ENCODE measurements at places on chromosomes 7 and 10.

DNA sequence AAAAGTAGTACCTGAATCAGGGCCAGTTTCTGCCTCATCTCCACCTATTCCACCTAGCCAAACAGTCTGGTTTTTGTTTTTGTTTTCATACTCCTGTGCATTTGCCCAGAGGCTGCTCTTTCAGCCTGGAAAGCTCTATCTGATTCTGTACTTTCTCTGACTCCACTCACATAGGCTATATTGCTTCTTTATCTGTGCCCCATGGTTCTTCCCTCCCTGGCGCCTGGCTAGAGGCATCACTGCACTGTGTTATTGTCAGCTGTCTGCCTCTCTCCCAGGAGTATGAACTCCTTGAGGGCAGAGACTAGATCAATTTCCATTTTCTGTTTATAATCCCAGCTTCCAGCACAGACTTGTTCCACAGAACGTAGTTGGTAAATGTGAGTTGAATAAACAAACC lies 5.1 kb upstream of the LMOD2 start:
- DNase-seq = no peak

- no peak for DNase-seq
Observed at GRCh38 chr7:85070967-85071628, 115.8 kb downstream of the SEMA3D start.

DNA sequence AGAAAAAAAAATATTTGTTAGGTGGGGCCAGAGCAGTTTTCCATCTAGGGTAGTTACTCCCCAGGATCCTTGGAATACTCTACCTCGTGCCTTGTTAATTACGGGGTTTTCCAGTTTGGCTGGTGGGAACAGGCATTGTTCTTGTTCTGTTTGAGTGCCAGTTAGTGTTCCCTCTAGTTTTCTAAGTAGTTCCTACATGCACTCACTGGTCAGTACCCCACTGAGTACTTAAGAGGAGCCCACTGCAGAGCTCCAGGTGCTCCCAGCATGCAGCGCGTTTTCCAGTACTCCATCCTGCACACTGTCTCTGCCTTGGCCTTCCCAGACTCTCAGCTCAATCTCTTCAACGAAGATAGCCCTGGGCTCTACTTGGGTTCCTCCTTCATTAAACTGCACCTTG lies 58.0 kb downstream of the AHCYL2 start:
- no peak for DNase-seq

DNA sequence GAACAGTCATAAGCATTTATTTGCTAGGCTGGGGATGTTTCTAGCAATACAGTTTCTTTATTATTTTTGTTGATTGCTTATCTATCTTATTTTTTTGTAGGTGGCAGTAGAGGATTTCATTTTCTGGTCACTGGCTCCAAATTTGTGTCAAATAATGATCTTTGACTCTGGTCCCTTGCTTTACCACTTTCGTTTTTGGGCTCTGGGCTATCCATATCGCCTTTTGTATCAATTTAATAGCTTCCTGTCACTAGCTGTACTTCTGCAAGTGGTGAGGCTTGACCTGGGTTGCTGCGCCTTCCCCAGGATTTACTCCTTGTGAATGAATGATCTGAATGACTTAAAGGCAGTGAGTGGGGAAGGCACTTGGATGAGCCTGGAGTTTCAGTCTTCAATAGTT lies 48.4 kb downstream of the MDFIC start:
- no peak for DNase-seq

GRCh38 chr7:71864130-71864529 lies 548.0 kb downstream of the CALN1 start:
- DNase-seq = no peak

GRCh38 chr7:18179093-18179492 lies 151.4 kb upstream of the PRPS1L1 start:
- no peak for DNase-seq

DNA sequence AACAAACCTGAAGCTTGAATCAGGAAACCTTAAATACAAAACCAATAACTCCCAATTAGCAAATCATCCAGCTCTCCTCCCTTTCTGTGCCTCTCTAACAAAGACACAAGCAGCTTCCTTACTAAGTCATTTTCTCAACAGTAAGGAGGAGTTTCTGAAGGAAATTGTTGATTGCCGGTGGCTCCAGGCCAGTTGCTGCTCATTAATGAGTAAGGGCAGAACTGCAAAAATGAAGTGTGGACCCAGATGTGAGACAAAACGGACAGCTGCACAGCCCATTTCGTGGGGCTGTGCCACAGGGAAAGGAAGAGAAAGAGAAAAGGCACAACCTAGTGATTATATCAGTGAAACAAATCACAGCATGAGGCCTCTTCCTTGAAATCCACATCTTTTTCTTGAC lies 42.8 kb upstream of the RHOBTB1 start:
- no peak for DNase-seq

DNA sequence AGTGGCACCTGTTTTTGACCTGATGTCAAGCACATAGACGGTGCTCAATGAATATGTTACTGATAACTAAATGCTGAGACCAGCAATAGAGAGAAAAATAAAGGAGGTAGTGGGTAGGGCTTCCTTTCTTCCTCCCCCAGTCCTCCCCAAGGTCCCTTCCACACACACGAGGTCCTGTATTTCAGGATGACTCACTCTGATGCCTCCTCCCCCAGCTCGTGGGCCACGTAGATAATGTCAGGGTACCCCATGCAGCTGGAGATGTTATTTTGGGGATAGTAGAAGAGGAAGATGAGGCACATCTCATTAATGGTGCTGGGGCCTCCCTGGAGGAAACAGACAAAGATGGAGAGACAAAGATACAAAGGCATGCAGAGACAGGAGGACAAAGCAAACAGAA lies 17.3 kb downstream of the PRSS58 start:
- no peak for DNase-seq

DNA sequence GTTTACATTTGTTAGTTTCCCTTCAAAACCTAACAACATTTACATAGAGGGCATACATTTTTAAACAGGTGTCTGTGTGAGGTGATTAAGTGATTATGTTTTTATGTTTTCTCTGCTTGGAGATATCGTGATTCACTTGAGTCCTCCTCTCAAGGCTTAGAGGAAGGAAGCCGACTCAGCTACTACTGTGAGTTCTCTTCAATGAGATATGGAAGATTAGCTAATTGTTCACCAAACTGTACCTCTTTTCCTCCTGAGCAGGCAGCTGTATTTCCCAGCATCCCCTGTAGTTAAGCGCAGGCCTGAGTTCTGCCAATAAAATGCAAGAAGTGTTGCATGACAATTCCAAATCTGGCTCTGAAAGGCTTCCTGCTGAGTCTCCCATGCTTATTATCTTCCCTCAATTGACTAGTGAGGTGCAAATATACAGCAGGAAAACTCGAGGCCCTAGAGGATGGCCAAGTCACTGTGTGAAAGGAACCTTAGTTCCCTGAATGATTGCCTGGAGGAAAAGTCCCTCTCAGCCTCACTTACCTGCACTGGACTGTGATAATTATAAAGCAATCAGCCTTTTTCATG lies 528.7 kb downstream of the GRM8 start:
- no peak for DNase-seq

GRCh38 chr7:82625377-82625776 lies 181.8 kb upstream of the CACNA2D1 start:
- no peak for DNase-seq

DNA sequence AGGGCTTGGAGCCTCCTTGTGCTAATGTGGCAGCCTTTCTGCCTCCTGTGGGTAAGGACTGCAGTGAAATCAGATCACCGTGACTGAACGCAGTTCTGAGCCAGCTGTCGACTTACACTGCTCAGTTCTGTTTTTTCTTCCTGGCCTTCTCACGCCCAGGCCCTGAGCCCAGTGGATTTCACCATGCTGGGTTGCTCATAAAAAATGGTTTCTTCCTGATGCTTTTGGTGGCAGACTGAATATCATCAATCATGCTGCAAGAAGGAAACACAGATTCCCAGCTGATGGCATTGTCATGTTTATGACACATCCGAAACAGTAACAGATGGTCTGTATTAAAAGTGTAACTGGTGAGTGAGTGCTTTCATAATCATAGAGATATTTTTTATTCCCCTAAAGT lies 389.6 kb downstream of the GALNT17 start:
- no peak for DNase-seq

DNA sequence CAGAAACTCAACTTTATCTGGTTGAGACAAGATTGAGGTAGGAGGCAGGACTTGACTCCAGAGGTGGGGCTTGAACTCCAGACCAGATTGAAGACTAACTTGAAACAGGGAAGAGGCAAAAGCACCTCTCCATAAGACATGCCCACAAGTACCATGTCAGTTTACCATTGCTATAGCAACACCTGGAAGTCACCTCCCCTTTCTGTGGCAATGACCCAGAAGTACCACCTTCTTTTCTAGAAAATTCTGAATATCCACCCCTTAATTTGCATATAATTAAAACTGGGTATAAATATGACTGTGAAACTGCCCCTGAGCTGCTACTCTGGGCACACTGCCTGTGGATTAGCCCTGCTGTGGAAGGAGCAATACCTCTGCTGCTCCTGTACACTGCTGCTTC lies 4.9 kb upstream of the TOMM7 start:
- DNase-seq = peak; percentile 80

DNA sequence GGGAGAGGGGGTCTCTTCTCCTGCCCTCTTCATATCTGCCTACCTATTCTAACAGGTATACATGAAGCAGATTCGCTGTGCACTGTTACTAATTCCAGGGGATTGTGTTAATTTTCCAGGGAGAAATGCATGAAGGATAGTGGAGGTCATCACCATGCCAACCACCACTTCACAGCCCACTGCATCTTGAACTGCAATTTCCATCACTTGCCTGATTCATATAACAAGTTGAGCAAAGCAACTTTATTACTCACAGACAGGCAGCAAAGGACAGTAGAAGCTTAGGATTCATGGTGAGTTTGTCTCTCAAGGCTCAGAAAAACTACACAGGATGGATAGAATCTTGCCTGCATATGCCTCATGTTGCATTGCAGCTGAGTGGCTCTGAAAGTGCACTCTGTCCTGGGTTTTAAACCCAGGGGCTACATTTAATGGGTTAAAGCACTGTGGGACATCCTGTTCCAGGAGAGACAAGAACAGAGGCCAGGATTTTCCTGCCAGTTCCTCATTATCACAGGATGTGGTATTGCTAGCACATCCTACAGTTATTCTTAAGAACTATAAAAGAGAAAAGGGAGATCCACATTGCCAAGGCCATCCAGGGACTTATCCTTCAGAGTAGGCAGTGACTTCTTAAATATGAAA lies 136.9 kb upstream of the PRSS1 start:
- DNase-seq = no peak

GRCh38 chr10:17353568-17354300 lies 100.7 kb downstream of the ST8SIA6 start:
- DNase-seq = no peak

GRCh38 chr7:96837593-96837992 lies 127.9 kb upstream of the SEM1 start:
- peak; percentile 7 for DNase-seq

- peak; percentile 10 for DNase-seq
Observed at GRCh38 chr10:5549462-5550249, 24.9 kb downstream of the CALML3 start.

DNA sequence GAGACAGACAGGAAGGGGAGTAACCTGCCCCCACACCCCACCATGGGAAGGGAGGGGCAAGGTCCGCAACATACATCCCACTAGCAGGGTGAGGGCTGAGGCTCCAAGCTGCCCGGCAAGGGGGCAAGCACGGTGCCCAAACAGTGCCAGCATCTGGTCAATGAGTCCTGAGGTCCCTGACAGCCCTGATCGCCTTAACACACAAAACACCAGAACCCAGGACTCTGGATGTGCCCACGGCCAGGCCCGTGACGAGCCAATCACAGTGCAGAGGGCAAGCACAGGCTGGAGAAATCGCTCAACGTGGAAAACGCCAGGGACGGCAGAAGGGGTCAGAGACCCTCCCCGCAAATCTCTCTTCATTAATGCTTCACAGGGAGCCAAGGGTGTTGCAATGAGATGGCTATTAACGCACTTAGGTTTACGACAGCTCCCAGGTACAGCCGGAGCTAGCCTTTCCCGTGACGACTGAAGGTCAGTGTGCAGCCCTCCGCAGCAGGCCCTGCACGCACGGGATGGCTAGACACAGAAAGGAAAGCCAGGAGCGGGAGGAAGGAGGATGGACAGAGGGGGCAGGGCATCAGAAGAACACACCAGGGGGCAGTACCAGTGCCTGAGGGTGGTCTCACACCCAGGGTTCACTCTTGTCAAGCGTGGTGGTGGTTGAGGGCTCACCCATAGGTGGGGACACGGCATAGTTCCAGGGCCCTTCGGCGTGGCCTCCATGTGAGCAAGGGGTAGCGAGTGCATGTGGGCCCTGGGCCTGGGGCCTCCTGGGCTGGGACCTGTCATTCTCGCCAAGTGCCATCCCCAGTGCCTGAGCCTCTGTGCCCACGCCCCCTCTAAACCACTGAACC lies 220.5 kb downstream of the MAD1L1 start:
- no peak for DNase-seq

GRCh38 chr10:110613341-110613995 lies 30.7 kb upstream of the RBM20 start:
- peak; percentile 59 for DNase-seq

GRCh38 chr7:55130395-55131141 lies 111.8 kb downstream of the EGFR start:
- no peak for DNase-seq

DNA sequence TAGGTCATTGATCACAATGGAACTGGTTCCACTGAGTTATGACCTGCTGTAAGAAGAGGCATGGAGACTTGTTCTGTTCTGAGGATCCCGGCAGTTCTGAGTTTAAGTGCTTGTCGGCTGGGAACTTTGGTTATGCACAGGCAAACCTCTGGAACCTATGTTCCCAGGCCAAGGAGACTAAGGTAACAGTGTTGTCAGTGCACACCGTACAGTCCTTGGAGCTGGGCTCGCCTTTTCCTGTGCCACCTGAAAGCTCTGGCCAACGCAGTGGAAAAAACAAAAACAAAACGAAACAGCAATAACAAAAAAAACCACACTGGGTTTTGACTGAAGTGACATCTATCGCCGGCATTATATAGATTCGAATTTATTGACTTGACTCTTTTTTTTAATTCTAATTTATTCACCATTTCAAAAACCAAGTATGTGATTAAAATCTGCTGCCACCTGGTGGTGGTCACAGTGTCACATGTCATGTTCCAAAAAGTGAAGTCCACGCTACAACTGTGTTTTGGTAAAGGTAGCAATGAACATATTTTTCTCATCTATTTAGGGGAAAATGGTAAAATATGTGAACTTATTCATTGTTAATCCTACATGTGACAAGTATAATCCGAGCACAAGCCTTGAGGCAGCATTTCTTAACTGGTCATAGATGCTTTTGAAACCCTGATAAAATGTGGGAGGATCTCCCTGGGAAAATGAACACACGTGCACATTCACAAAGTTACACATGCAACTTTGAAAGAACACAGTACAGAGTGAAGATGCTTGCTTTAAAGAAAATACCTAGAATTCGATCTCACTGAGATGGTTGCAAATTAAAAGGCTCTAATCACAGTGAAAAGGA lies 113.8 kb upstream of the PPP2R2D start:
- DNase-seq = peak; percentile 75

- no peak for DNase-seq
Observed at GRCh38 chr7:94700926-94701554, 45.1 kb upstream of the SGCE start.

All from NAMALWA (cell line).